Cortex of kidney (tissue), 1 donor: ENCODE measurements at places on chromosomes 6 and 20.

DNA sequence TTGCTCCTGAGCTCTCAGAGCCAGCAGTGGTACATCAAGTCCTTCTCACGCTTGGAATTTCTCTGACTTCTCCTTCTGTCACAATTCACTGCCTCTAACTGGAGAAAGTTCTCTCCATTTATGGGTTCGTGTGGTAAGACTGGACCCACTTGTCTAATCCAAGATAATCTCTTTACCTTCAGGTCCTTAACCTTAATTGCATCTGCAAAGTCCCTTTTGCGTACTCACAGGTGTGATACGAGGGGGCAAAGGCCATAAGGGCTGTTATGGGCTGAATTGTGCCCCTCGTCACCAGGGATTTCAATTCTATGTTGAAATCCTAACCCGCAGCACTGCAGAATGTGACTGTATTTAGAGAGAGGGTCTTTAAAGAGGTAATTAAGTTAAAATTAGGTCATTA is 27.5 kb upstream of the TBC1D22B start:
- DNase-seq, result no peak

- no peak for DNase-seq
Observed at GRCh38 chr6:146498309-146498708, 45.3 kb upstream of the RAB32 start.

- no peak for DNase-seq
Observed at GRCh38 chr6:78908621-78909020, 41.3 kb downstream of the IRAK1BP1 start.

DNA sequence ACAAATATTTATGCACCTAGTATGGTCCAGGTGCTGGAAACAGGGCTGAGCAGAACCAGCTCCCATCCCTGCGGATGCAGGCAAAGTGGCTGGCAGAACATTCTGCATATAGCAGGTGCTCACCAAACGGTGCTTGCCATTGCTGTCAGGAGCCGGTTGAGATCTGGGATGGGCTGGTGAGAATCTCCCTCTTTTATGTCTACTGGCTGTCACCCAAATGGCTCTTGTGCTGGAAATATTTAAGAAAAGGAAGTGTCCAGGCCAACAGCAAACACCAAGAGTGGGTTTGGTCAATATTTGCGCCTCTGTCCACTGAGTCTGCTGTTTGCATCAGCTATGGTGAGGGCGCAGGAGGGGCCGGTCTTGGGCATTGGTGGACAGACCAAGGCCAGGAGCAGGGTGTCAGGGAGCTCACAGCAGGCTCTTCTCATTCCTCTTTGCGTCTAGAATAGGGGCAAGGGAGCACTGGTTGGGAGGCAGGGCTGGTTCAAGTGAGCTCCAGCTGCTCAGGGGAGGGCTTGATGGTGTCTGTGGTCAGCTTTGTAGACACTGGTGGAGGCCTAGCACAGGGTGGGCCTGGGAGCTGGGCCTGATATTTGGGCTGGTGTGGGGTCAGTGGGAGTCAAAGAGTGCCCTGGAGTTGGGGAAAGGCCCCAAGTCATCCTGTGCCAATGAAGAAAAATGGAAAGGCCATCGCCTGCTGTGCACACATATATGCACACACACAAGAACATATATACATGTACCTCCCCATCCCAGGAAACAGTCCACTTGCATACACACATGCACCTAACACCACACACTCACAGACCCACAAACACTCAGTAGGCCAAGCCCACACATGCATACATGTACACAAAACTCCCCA is 1.4 kb upstream of the BPIFB2 start:
- no peak for DNase-seq

DNA sequence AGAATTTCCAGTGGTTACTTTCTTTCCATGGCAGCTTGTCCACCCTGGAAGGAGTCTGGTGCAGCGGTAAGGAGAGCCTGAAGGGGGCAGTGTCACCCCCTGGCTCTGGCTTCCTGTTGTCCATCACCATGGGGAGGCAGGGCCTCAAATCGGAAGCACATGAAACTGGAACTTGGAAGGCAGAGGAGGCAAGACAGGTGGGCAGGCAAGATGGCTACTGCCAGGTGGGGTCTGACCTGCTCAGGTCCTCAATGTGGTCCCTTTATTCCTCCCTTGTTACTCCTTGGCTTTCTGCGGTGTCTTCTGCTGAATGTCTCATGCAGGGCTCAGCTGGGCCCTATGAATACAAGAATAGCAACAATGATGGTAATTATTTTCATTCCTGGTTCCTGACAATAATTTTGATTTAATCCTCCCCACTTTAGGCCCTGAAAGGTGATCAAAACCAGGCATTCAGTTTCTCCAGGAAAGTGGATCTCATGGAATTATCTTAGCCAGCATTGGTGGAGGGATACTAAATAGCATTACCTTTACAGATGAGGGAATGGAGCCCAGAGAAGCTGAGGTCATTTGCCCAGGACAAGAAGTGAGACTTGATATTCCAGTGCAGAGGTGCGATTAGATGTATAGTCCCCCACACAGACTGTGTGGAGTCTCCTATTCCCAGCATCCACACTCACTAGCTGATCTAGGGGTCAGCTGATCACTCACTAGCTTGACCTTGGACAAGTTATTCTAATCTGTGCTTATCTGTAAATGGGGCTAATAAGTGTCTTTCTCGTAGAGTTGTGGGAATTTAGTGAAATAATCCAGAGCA is 17.6 kb upstream of the SNAI1 start:
- no peak for DNase-seq

- no peak for DNase-seq
Observed at GRCh38 chr6:1626481-1626880, 16.8 kb downstream of the FOXC1 start.

DNA sequence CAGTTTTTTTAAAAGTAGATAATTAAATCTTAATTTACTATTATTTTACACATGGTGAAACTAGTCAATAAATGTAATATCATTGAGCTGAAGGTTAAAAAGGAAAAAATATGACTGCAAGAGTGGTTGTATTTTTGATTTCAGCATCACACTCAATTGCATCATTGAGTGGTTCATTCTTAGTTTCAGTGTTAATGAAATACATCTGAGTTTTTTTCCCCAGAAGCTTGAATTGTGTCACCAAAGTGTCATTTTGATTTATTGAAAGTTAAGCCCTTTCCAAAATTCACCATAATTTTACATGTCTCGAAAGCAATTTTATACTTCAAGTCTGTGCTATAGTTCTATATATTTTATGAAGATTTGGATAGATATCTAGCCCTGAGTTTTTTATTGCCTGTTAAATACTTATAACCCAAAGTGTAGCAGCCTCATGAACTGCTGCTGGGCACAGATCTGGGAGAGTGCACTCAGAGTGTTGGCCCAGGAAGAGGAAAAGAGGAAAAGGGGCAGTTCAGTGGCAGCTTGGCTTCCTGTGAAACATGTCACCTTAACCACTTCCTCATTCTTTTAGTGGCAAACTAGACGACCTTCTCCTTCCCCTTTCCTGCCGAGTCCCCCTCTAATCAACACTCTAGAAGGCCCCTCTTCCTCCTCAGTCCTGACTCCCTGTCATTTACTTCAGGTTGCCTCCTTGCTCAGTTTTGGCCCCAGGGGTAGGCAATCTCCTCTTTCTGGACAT is 140.7 kb downstream of the ESR1 start:
- DNase-seq, result no peak

DNA sequence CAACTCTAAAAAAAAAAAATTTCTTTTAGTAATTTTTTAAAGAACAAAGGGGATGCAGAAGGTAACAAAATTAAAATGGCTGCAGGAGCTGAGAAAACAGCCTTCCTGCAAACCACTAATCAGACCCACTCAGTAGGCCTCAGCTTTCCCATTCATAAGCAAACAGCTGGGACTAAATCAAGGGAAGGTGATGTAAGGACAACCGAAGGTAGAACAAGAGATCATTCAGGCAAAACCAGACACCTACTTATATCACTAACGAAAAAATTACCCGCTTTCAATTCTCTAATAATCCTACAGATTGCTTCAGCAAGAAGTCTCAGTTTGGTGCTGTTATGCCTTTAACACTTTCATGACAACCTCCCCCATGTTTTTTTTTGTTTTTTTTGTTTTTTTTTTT is 124.0 kb downstream of the ZMYND8 start:
- DNase-seq, result no peak

- DNase-seq, result no peak
Observed at GRCh38 chr20:63953764-63954429, 2.3 kb downstream of the UCKL1 start.

GRCh38 chr6:32840604-32841246 is 2.2 kb upstream of the TAP2 start:
- DNase-seq, result no peak

- DNase-seq, result no peak
Observed at GRCh38 chr20:63735859-63736718, at the start of gene LIME1. Gene LIME1, plus strand, starts transcription at chr20:63736664. Its CDS starts 886 bp downstream, at chr20:63737550.

DNA sequence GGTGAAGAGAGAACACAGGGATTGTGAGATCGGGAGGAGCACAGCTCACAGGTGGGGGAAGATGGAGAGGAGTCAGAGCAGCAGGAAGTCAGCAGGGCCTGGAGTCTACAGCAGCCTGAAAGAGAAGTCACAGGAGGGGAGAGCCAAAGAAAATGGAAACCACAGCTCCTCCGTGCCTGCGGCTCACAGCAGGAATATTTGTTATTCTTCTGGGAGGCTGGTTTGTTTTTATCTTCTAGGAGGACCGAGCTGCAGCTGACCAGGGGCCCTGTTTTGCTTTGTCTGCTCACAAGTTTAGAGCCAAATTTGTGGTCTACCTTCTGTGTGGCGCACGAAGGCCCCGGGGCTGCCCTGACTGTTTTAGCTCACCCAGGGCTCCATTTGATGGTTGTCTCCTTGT is 81.8 kb downstream of the CLIC5 start:
- DNase-seq, result no peak

DNA sequence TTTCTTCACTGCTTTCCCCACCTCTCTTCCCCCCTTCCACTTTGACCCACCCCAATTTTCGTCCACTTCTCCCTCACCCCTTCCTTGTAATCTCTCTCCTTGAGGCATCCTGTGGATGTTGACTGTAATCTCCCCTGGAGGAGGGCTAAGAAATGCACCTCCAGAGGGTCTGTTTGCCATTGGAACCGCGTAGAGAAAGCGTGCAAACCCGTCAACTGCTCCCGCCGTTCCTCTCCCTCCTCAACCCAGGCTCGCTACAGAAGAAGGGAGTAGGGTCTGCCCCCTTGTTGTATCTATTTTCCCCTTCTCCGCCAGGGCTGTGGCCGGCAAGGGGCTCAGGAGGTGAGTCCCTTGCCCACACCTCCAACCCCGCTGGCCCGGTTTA is 502 bp upstream of the HTR1E start:
- no peak for DNase-seq

- DNase-seq, result no peak
Observed at GRCh38 chr6:143543435-143543834, 31.9 kb upstream of the FUCA2 start.

DNA sequence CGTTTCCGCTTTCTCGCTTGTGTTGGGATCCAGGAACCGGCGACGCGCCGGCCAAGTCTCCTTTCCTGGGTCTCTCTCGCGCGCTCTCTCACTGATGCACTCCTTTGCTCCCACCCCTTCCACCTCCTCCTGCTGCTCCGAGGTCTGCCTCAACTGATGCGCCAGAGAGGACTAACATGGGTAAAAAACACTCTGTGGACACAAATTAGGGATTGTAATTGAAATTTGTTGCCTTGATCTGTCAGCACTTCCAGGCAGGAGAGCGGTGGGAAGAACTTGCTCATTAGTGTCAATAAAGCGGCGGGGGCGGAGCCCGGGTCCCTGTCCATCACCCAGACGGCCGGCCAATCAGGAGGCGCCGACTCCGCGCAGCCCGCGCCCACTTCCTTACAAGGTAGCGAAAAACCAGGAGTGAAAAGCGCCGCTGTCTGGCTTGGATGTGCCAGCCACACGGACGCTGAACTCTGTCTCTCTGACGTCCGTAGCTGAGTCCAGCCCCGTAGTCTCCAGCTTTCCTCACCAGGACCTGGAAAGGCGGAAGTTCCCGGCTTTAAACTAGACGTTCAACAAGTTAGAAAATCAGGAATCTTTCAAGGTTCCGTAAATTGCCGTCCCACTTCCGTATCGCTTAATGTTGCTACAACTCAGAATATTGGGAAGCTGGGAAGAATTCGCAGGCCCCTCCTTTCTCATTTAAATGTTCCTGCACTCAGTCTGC is at the start of gene TBX18:
Gene TBX18, minus strand, starts transcription at position 267 of the 718 bp plus-strand sequence. CDS start 417 bp downstream, outside the sequence.
- no peak for DNase-seq

DNA sequence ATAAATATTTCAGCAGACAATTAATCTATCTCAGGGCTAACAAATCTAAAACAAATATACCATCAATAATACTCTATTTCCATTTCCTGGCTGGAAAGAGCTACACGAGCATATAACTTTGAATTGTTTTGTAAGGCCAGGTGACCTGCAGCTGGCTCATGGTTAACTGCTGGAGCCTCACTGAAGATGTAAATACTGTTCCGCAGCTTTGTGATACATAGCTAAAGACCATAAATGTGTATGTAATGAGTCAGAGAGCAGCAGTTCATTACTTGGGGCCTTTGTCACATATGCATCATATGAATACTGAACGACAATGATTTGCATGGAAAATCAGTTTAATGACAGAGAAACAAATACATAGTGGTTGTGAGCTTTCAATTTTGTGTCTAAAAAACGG is 109.4 kb upstream of the CCN2 start:
- DNase-seq, result no peak

- no peak for DNase-seq
Observed at GRCh38 chr6:96613291-96613999, 50.5 kb downstream of the FHL5 start.

DNA sequence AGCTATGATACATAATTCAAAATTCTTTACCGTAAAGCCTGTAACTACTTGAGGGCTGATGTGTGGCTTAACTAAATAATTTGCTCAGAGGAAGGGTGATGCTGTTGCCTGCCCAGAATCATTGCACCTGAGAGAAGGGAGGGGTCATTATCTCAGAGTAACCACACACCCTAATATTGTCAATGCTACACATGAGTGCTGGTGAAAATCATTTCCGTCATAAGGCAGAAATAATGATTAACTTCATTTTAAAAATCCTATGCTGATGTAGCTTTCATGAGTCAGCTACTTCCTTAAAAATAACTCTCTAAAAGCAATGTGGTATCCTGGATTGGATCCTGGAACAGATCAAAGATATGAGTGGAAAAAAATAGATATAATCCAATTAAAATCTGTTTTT is 146.4 kb upstream of the FAM83B start:
- DNase-seq, result no peak

DNA sequence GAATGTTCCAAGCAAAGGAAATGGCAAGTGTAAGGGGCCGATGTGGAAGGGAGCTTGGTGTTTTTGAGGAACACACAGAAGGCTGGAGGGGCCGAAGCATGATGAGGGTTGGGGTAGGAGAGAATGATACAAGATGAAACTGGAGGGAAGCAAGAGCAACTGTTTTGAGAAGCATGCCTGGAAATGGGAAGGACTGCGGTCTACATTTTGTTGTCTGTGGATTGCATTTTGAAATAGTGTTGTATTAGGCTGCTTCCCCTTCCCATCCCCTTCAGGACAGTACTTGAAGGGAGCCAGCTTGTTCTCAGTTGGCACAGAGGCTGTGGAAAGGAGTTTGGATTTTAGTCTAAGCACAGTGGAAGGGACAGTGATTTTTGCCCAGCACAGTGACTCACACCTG is 2.2 kb downstream of the TM9SF4 start:
- DNase-seq, result no peak

- DNase-seq, result no peak
Observed at GRCh38 chr6:15791448-15792181, 128.8 kb upstream of the DTNBP1 start.
